A172 (cell line): ENCODE measurements at places on chromosomes 4 and X.

DNA sequence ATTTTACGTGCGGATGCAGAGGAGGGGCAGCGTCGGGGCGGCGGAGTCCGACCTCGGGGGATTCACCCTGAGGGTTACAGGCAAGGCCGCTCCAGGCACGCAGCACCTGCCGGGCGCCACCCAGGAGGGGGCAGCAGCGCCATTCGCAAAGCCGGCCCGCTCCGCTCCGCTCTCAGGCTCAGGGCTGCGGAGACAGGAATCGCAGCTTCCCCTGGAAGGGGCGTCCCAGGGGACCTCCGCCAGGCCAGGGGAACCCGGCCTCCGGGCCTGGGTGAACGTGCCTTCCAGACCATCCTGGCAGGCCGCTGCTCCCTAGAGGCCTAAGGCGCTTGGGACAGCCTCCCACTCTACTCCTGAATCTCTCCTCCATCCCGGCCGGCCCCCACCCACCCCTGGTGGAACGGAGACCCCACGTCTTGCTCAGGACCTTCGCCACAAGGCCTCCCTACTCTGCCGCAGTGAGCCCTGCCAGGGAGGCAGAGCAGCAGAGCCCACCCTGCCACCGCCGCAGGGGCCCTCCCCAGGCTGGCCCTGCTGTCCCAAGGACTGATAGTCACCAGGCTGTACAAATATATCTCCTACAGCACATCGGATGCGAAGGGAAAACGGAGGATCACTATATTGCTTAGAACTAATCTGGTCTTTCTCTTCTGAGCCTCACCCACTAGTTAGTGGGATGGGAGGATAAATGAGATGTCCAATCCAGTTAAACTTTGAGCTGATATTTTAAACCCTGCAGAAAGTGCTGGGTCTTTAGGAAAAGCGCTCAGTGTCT, 115.0 kb downstream of the SMIM20 start:
- DNase-seq: no peak

DNA sequence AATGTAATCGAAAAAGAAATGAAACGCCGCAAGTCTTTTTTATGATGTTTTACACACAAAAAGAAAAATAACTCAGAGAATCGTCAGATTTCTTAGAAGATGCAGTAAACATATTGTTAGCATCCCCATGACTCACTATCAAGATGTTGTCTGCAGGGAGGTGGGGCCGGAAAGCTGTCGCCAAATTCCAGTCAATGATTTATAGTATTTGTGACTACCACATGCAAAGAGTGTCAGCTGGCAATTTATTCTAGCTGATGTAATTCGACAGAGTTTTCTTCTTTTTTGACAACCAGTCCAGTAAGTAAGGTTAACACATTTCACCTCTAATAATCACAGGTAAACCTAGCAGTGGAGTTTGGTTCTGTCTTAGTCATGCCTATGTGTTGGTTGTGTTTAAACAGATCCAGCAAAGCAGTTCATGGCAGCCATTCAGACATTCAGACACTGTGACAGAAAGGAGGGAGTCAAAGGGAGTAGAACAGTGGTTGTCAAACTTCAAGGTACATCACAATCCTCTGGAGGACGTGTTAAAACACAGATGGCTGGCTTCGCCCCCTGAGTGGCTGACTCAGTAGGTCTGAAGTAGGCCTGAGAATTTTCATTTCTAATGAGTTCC, 19.8 kb upstream of the PPP1R2C start:
- DNase-seq: peak; percentile 53

DNA sequence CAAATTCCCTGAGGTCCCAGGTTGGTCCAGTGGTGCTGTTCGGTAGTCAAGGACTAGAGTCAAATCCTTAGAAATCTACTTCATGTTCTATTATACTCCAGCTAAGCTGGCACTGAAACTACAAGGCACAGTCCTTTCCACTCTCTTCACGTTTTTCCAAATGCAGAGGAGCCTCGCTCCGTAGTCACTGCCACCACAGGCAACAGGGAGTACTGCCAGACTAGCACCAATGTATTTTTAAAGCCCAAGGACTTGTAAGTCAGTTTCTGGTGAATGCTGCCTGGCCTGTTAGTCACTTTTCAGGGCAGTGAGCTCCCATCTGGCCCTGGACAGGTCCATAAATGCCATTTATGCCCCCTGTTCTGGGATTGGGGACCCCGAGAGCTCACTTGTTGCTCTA, 323.5 kb downstream of the FAM47A start:
- DNase-seq: no peak

DNA sequence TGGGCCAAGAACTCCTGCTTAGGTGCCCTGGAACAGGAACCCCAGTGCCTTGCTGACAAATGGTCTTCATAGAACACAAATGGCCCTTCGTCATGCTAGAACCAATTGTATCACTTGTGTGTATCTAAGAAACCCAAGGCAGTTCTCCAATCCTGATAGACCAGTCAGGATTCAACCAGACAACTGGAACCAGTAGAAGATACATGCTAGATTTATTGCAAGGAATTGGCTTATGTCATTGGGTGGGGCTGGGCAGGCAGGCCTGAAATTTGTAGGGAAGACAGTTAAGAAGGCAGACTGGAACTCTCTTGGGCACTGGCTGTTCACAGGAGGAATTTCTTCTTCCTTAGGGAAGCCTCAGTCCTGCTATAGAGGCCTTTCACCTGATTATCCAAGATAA, 17.0 kb upstream of the TBL1X start:
- DNase-seq: no peak

DNA sequence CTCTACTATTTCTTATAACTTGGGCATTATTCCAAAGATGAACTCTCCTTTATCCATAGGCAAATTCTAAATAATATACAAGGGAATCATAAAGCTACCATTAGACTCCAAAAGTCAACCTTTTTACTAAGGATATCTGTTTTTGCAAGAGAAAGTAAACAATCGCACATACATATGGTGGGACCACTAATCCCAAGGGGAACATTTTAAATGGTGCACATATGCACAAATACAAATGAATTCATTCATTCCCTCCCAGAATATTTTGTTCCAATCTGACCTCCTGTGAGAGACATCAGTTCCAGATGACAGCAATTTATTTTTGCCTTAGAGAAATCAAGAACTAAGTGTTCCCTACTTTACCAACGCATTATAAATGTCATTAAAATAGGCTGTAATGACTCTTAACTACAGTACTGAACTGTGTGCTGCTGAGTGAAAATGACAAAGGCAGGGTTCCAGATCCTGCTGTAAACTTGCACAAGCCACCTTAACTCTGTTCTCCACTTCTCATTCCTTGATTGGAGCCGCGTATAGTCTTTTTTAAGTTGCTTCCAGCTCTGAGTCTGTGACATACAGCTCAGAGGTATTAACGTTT, 2.0 kb downstream of the DHX15 start:
- no peak for DNase-seq

GRCh38 chrX:150227321-150227860, 135.7 kb upstream of the MAMLD1 start:
- DNase-seq: no peak
